ENCODE measurements at places on chromosomes 2 and 18.
A peak's percentile ranks its signal among the peaks of the same experiment; 100 is the strongest.

GRCh38 chr18:24246143-24246542 is 107.3 kb downstream of the CABYR start:
- no peak for DNase-seq

- no peak for DNase-seq
Measured at GRCh38 chr2:13649918-13650317, 933.2 kb downstream of the TRIB2 start.

DNA sequence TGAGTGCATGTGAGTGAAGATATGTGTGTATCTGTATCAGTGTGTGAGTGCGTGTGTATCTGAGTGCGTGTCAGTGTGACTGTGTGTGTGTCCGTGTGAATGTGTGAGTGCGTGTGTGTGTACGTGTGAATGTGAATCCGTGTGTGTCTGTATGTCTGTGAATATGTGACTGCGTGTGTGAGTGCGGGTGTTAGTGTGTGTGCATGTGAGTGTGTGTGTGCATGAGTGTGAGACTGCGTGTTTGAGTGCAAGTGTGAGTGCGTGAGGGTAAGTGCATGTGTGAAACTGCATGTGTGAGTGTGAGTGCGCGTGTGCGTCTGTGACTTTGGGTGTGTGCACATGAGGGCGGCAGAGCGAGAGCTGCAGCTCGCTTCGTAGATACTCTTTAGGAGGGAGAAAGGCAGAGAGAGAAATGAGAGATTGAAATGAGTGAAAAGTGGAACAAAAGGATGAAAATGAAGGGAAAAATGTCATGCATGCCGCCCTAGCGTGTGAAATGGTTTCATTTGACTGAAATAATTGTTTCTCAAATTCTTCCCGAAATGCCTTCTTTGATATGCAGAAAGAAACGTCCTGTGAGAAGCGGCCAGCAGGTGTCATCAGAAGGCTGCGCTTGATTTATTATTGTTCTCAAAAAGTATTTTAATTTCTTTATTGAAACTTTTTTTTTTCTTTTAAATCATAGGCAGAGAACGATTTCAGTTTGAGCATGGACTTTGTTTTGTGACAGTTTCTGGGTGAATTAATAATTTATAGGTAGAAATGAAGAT is 25.6 kb downstream of the ZNF407 start:
- DNase-seq = no peak

DNA sequence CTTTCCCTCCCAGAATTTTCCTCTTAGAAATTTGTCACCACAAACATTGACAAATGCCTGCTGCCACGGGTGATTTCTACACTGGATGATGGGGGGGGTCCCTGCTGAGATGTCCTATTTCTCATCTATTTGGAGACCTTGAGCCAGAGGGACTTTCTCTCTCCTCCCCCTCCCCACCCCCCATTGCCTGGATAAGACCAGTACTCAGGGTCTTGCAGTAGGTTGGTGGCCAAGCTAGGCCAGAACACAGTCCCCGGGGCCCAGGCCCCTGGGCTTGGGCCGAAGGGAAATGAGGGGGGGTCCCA is 560 bp upstream of the DUSP2 start:
- DNase-seq = no peak

DNA sequence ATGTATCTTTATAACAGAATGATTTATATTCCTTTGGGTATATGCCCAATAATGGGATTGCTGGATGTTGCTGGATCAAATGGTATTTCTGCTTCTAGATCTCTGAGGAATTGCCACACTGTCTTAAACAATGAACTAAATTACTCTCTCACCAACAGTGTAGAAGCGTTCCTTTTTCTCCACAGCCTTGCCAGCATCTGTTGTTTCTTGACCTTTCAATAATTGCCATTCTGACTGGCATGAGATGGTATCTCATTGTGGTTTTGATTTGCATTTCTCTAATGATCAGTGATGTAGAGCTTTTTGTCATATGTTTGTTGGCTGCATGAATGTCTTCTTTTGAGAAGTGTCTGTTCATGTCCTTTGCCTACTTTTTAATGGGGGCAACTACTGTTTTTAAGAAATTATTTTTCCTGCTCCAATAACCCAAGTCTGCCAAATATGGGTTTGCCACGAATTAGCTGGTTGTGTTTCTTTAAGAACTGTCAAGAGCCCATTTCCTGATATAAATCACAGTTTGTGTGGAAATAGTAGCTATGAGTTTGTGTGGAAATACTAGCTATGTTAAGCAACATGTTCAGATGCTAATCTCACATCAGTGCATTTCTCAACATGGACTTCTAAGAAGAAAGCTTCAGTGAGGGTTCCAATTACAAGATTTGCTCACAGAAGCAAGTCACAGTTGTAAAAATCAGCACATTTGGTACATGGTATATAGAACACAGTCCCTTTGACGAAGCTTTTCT is 259.4 kb downstream of the ANAPC1 start:
- DNase-seq = no peak

GRCh38 chr2:66789741-66790140 is 354.8 kb downstream of the MEIS1 start:
- DNase-seq = no peak

DNA sequence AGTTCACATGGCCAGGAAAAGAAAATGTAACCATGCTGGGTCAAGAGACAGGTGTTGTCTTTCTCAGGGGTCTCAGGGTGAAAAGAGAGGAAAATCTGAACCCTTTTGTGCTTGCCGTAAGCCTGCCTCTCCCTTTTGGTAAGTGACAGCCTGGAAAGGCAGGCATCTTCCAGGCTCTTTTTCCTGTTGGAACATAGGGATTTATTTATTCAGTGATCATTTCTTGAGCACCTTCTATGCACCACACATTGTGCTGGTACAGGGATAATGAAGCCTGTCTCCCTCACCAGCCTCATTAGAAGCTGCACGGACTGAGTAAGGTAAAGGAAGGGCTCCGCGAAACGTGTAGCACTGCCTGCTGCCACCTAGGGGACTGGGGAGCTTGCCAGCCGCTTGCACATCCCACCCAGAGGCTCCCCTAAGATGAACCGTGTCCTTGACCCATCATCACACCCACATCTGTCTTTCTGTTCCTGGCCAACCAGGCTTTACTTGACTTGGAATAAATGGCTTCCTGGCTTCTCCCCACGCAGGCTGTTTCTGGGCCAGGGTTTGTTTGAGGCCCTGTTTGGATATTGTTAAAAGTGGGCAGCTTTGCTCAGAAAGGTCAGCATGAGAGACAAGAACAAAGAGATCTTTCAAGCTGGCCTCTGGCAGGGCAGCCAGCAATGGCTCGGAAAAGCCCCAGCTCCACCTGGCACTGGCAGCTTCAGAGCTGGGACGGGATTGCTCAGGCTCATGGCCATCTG is 73.3 kb upstream of the MCFD2 start:
- DNase-seq = no peak

DNA sequence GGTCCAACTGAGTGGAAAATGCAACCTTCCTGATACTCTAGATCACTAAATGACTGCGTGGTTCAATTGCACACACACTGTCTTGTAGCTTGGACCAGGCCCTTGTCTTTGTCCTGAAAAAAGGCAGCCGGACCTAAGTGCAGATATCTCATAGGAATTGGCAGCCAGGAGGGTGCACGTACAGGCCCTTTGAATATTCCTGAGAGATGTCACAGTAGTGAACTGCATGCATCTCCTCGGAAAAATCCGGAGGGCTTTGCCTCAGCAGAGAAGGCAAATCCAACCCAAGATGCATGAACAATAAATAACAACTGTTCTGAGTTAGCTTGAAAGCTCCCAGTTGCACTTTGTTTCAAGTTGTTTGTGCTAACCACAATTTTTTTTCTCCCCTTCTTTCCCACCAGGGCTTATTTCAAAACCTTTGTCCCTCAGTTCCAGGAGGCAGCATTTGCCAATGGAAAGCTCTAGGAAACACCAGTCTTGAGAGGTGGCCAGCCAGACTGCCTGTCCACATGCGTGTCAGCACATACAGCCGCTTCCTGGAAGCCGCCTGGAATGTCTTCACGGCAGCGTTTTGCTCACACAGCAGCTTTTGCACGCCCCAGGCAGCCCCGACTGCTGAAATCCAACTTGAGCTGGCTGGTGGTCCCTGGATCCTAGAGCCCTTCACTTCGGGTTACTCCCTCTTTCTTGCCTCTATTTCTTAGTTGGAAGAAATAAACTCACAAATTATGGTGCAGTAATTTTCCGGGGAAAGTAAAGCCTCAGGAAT is 54.4 kb upstream of the FOSL2 start:
- DNase-seq = peak; percentile 69

- DNase-seq = no peak
Measured at GRCh38 chr2:240509667-240510512, 47.9 kb downstream of the ANKMY1 start.

- no peak for DNase-seq
Measured at GRCh38 chr18:46295416-46295815, 191.2 kb downstream of the HAUS1 start.

DNA sequence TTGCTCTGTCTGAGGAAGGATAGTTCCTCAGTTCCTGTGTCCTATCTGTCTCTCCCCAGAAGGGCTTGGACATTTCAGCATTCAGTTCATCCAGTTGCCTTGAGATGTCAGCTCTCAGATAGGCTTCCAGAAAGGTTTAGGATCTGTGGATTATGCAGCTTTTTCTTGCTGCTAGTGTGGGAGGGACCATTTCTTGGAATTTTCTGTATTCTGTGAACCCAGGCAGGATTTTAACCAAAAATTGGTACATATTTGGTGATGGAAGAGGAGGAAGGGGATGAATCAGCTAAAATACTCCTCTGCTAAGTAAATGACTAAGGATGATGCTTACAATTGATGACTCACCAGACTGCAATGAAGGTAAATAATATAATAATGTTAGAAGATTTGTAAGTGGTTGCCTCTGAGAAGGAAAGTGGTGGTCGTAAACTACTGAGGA is 58.6 kb upstream of the DOCK10 start:
- no peak for DNase-seq

GRCh38 chr2:15725101-15725781 is 133.6 kb downstream of the DDX1 start:
- DNase-seq = no peak

DNA sequence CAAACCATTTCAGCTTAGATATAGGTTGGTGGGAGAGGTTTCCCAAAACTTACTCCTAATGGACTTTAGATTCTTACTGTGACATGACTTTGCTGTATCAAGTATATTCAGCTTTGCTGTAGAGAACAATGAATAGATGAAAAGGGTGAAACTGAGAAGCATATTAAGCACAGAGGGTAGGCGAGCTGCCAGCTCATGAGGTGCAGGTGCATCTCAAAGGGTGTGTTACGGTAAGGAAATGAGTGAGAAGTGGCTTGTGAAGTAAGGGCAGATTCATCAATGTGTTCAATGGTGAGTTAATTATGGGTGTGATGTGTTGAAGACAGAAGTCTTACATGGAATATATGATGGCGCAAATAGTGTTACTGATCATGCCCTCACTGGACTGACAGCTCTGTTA is 49.3 kb downstream of the CD8B2 start:
- no peak for DNase-seq
